ENCODE measurements at places on chromosomes 5 and 9. TPM values are rescaled to one million over a fixed set of nuclear protein-coding genes. Genes with fewer than 3 reads are reported as not detected.

SDHA gene
- 68.1 TPM for total RNA-seq

CYSTM1 gene
- 4.1 TPM for total RNA-seq

NUDT2 gene
- total RNA-seq, result 15.5 TPM

LRRC14B gene
- total RNA-seq, result 1.2 TPM

OCLN gene
- 3.7 TPM for total RNA-seq

DIRAS2 gene
- 55.4 TPM for total RNA-seq

KIF4B gene
- total RNA-seq, result 0.41 TPM

RMRP gene
- 133,388 TPM for total RNA-seq

SGTB gene
- total RNA-seq, result 29.8 TPM

C6 gene
- 0.41 TPM for total RNA-seq

ENDOG gene
- total RNA-seq, result 21.6 TPM

C5orf34 gene
- total RNA-seq, result 6.1 TPM

ELAVL2 gene
- total RNA-seq, result 311 TPM

CDC25C gene
- total RNA-seq, result 2.4 TPM

LAMC3 gene
- 2.4 TPM for total RNA-seq

GPRIN1 gene
- 101 TPM for total RNA-seq

C5 gene
- 7.7 TPM for total RNA-seq

MXD3 gene
- total RNA-seq, result 3.7 TPM

STING1 gene
- 3.3 TPM for total RNA-seq

SUSD3 gene
- 0.41 TPM for total RNA-seq

DCAF12 gene
- total RNA-seq, result 19.2 TPM

BHMT2 gene
- 0.41 TPM for total RNA-seq

OR13J1 gene
- total RNA-seq, result not detected

GADD45G gene
- total RNA-seq, result 4.5 TPM

TMEFF1 gene
- 53.0 TPM for total RNA-seq

NREP gene
- 536 TPM for total RNA-seq

MYORG gene
- total RNA-seq, result 2.4 TPM

SLC38A9 gene
- 88.0 TPM for total RNA-seq

ZNF483 gene
- total RNA-seq, result 37.1 TPM

ADGRD2 gene
- total RNA-seq, result not detected

PPP2R2B gene
- total RNA-seq, result 136 TPM

TDRD7 gene
- total RNA-seq, result 20.4 TPM

GGTA1 gene
- total RNA-seq, result 2.4 TPM

IRX1 gene
- 0.41 TPM for total RNA-seq

PCDHGA11 gene
- total RNA-seq, result 10.6 TPM

PKD2L2 gene
- total RNA-seq, result not detected

F2RL1 gene
- 1.2 TPM for total RNA-seq

NR4A3 gene
- total RNA-seq, result 3.7 TPM

GPX8 gene
- total RNA-seq, result 1.2 TPM

RALGDS gene
- 79.9 TPM for total RNA-seq

RNF20 gene
- total RNA-seq, result 34.6 TPM

RBM22 gene
- total RNA-seq, result 25.3 TPM

HSD17B3 gene
- not detected for total RNA-seq

C5orf22 gene
- 23.2 TPM for total RNA-seq

GRXCR2 gene
- not detected for total RNA-seq

FRMPD1 gene
- total RNA-seq, result 0.41 TPM

LHX3 gene
- not detected for total RNA-seq

ACTBL2 gene
- not detected for total RNA-seq

PCDHGB6 gene
- total RNA-seq, result 9.8 TPM

PHF19 gene
- 3.7 TPM for total RNA-seq

ACSL6 gene
- 34.2 TPM for total RNA-seq

PFN3 gene
- total RNA-seq, result 0.82 TPM

UNC13B gene
- total RNA-seq, result 17.9 TPM

BTNL8 gene
- not detected for total RNA-seq

THG1L gene
- total RNA-seq, result 22.8 TPM

SPEF2 gene
- 12.2 TPM for total RNA-seq

CFAP77 gene
- not detected for total RNA-seq

GNA14 gene
- 1.6 TPM for total RNA-seq

KCTD16 gene
- 17.5 TPM for total RNA-seq
